ENCODE measurements at places on chromosomes 5 and 9. TPM values are rescaled to one million over a fixed set of nuclear protein-coding genes. Genes with fewer than 3 reads are reported as not detected.

The SH3RF2 gene
- total RNA-seq: 0.16 TPM

The GPR151 gene
- total RNA-seq: not detected

The RACK1 gene
- 3,112 TPM for total RNA-seq

The SPTAN1 gene
- 226 TPM for total RNA-seq

The FAM169A gene
- total RNA-seq: not detected

The HSPB3 gene
- total RNA-seq: not detected

The DND1 gene
- not detected for total RNA-seq

The RNF130 gene
- total RNA-seq: 36.6 TPM

The PCDHB13 gene
- 0.90 TPM for total RNA-seq

The DBH gene
- total RNA-seq: not detected

The FGF18 gene
- total RNA-seq: 0.49 TPM

The NTRK2 gene
- 1.5 TPM for total RNA-seq

The PPP3R2 gene
- not detected for total RNA-seq

The PCDHB4 gene
- 0.18 TPM for total RNA-seq

The CCDC180 gene
- total RNA-seq: under 0.01 TPM

The PTAR1 gene
- 38.3 TPM for total RNA-seq

The BTNL9 gene
- not detected for total RNA-seq

The PLPP7 gene
- total RNA-seq: 15.7 TPM

The CCDC192 gene
- not detected for total RNA-seq

The CARD9 gene
- 0.65 TPM for total RNA-seq

The C5orf52 gene
- not detected for total RNA-seq

The YIPF5 gene
- total RNA-seq: 107 TPM

The CSF1R gene
- total RNA-seq: not detected

The TAF11L13 gene
- not detected for total RNA-seq

The MCCC2 gene
- 30.6 TPM for total RNA-seq

The TNC gene
- 0.18 TPM for total RNA-seq

The IFNK gene
- not detected for total RNA-seq

The LCN15 gene
- total RNA-seq: not detected

The TXNDC8 gene
- total RNA-seq: not detected

The CDO1 gene
- total RNA-seq: 0.72 TPM

The LCN1 gene
- not detected for total RNA-seq

The GADD45G gene
- total RNA-seq: 1.4 TPM

The IFNA2 gene
- not detected for total RNA-seq

The PAX5 gene
- not detected for total RNA-seq

The SLC34A3 gene
- not detected for total RNA-seq

The THBS4 gene
- total RNA-seq: 0.16 TPM

The GNA14 gene
- 8.3 TPM for total RNA-seq

The PCDHB2 gene
- total RNA-seq: 1.3 TPM

The SUSD3 gene
- total RNA-seq: 1.1 TPM

The ADAMTS16 gene
- not detected for total RNA-seq

The AFAP1L1 gene
- 22.4 TPM for total RNA-seq

The TTC23L gene
- total RNA-seq: not detected

The N4BP3 gene
- total RNA-seq: 2.3 TPM

The NNT gene
- 52.7 TPM for total RNA-seq

The GABRA1 gene
- not detected for total RNA-seq

The ORM2 gene
- not detected for total RNA-seq

The GLDC gene
- 3.4 TPM for total RNA-seq

The TLE1 gene
- total RNA-seq: 8.7 TPM

The INSL6 gene
- not detected for total RNA-seq

The ALDH1A1 gene
- 4.0 TPM for total RNA-seq

The SH3GL2 gene
- total RNA-seq: not detected

All from cardiac atrium fibroblast (primary cell).